ENCODE measurements at places on chromosomes 2 and 18. TPM values are rescaled to one million over a fixed set of nuclear protein-coding genes. Genes with fewer than 3 reads are reported as not detected.

The OTX1 gene
- not detected for total RNA-seq

DNA sequence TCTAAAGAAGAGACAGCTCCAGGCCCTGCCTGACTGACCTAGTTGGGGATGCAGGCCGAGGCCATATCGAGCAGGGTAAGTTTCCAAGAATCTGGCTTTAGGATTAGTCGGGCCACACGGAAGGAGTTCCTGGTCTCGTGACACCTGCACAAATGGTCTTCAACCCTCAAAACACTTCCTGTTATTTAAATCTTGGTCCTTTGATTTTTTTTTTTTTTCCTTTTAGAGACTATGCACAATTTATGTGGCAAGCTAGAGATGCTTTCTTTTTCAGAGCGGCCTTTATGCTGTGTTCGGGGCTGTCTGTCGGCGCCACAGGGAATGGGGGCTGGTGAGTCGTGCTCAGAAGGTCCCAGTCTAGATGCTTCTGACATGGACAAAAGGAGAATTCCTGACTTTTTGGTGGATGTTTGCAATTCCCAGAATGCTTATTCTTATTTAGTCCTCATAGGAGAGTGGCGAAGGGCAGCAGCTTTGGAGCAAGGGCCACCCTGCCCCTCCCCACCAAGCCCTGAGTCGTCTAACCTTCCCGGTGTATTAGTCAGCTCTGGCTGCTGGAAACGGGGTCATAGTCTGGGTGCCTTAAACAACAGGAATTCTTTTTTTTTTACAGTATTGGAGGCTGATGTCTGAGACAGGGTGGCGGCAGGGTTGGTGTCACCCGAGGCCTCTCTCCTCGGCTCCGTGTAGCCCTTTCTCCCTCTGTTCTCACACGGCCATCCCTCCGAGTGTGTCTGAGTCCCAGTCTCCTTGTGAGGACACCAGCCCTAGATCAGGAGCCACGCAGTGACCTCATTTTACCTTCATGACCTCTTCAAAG lies 27.4 kb downstream of the HPCAL1 start:
- peak overlapping the region; percentile 44 for H3K27ac ChIP-seq
- peak overlapping the region; percentile 50 for H3K4me3 ChIP-seq
- H3K27me3 ChIP-seq: no peaks in the 10 kb centered on the region
- DNase-seq: no peak

DNA sequence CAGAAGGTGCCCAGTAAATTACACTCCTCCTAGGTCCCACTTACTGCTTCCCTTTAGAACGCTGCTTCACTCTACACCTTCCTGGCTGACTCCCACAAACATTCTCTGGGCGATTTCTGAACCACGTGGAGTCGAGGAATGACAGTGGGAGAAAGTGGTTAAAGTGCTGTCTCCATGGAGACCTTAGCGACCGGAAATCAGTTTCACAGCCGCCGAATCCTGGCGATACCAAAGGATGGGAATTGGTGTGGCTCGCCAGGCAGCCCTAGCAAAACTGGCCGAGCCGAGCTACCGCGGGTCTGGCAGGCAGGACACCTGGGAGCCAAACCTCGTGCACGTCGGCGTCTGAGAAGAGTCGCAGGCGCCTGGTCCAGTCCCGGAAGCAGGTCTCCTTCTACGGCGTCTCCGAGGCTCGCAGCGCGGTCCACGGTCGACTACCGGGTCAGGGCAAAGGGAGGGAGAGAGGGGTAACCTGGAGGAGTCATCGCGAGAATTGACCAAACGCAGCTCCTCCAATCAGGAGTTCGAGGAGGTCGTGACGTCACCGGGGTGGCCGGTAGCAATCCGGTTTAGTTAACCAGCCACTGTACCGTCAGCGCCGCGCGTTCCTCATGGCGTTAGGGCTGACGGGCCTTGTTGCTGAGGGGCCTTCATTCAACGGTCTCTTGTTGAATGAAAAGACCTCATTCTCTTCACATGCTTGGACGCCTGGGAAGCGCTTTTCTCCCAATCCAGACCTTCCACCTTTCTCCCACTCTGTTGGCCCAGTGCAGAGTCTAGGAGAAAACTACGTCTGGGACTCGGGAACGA lies at the start of gene THADA:
THADA (minus strand) TSS at position 436 of the 810 bp plus-strand sequence. CDS start 3,646 bp downstream, outside the sequence.
- H3K36me3 ChIP-seq: peaks cover 18% of the 10 kb centered on the region
- H3K27ac ChIP-seq: peak within 1 kb of the TSS; percentile 87
- peak; percentile 100 for DNase-seq
- peaks cover 14% of the 10 kb centered on the region for H3K4me1 ChIP-seq
- H3K4me3 ChIP-seq: peak within 1 kb of the TSS; percentile 89
- no peaks in the 10 kb centered on the region for H3K27me3 ChIP-seq

DNA sequence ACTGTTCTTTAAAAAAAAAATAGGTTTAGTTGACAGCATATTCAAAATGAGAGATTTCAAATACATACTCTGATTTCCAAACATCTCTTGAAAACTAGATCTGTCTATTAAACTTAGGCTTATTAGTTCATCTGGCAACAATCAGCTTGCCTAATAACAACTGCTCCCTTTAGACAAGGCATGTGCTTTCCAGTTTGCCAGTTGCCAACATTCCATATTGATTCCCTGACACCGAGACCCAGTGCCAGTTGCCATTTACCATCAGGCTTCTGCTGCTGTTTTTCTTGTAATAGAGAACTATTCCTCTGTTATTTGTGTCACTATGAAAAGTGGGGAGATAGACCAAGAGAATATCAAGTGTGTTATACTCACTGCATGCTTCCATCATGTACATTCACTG lies 256.0 kb downstream of the C1D start:
- no peak for DNase-seq
- H3K36me3 ChIP-seq: no peaks in the 10 kb centered on the region
- no peak overlapping the region for H3K27ac ChIP-seq
- no peaks in the 10 kb centered on the region for H3K4me1 ChIP-seq

- DNase-seq: no peak
- H3K4me1 ChIP-seq: peaks cover 3% of the 10 kb centered on the region
- H3K4me3 ChIP-seq: no peak overlapping the region
- no peaks in the 10 kb centered on the region for H3K36me3 ChIP-seq
- H3K27ac ChIP-seq: no peak overlapping the region
- H3K27me3 ChIP-seq: no peaks in the 10 kb centered on the region
Measured at GRCh38 chr2:235025800-235026536, 74.2 kb downstream of the SH3BP4 start.

GRCh38 chr18:36636237-36636817 lies 192.5 kb downstream of the TPGS2 start:
- H3K36me3 ChIP-seq: no peaks in the 10 kb centered on the region
- no peak for DNase-seq
- H3K27me3 ChIP-seq: no peaks in the 10 kb centered on the region

DNA sequence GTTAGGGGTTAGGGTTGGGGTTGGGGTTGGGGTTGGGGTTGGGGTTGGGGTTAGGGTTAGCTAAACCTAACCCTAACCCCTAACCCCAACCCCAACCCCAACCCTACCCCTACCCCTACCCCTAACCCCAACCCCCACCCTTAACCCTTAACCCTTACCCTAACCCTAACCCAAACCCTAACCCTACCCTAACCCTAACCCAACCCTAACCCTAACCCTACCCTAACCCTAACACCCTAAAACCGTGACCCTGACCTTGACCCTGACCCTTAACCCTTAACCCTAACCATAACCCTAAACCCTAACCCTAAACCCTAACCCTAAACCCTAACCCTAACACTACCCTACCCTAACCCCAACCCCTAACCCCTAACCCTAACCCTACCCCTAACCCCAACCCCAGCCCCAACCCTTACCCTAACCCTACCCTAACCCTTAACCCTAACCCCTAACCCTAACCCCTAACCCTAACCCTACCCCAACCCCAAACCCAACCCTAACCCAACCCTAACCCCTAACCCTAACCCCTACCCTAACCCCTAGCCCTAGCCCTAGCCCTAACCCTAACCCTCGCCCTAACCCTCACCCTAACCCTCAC lies 24.1 kb upstream of the RABL2A start:
- DNase-seq: no peak
- H3K36me3 ChIP-seq: no peaks in the 10 kb centered on the region
- H3K27ac ChIP-seq: no peak overlapping the region
- H3K4me1 ChIP-seq: no peaks in the 10 kb centered on the region

The RPIA gene
- total RNA-seq: 15.3 TPM

DNA sequence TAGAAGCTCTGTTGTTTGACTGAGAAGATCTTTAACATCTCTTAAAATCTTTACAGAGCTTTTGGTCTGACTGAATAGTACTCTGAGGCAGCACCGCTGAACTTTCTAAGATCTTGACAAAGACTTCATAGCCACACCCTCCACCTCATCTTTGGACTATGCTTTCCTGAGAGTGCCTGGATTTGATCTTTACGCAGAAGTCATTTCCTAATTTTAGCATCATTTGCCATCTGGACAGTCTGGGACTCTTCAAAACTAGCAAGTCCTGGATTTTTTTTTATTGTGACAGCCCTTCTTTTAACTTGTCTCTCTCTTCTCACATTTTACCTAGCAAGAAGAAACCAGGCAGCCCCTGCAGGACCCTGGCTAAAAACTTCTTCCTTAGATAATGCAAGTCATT lies 188.8 kb downstream of the CTIF start:
- peaks cover 15% of the 10 kb centered on the region for H3K4me1 ChIP-seq
- H3K4me3 ChIP-seq: no peak overlapping the region
- H3K27me3 ChIP-seq: no peaks in the 10 kb centered on the region
- H3K36me3 ChIP-seq: no peaks in the 10 kb centered on the region

The NOL4 gene
- total RNA-seq: not detected

The MC2R gene
- not detected for total RNA-seq

The OSBPL6 gene
- 4.2 TPM for total RNA-seq

The EPC2 gene
- 26.8 TPM for total RNA-seq

- no peaks in the 10 kb centered on the region for H3K4me1 ChIP-seq
- DNase-seq: no peak
- no peak overlapping the region for H3K4me3 ChIP-seq
Measured at GRCh38 chr2:18998491-18998890, 359.9 kb downstream of the OSR1 start.

- no peaks in the 10 kb centered on the region for H3K27me3 ChIP-seq
- no peaks in the 10 kb centered on the region for H3K4me1 ChIP-seq
- DNase-seq: no peak
- no peak overlapping the region for H3K4me3 ChIP-seq
- no peak overlapping the region for H3K27ac ChIP-seq
Measured at GRCh38 chr2:60796573-60797509, 40.8 kb downstream of the PAPOLG start.

The SPOPL gene
- total RNA-seq: 14.9 TPM

The TFCP2L1 gene
- 0.05 TPM for total RNA-seq

- peaks cover under 1% of the 10 kb centered on the region for H3K36me3 ChIP-seq
- H3K4me3 ChIP-seq: no peak overlapping the region
- no peak overlapping the region for H3K27ac ChIP-seq
- peaks cover 9% of the 10 kb centered on the region for H3K4me1 ChIP-seq
- no peak for DNase-seq
- H3K27me3 ChIP-seq: no peaks in the 10 kb centered on the region
Measured at GRCh38 chr2:235705296-235705695, 211.5 kb downstream of the AGAP1 start.

The NEU4 gene
- total RNA-seq: 0.28 TPM

Measured in heart left ventricle (tissue), 16 donors.